ENCODE measurements at places on chromosomes 7 and 10.

GRCh38 chr10:16934461-16934860 is 117.2 kb upstream of the RSU1 start:
- no peak for DNase-seq

DNA sequence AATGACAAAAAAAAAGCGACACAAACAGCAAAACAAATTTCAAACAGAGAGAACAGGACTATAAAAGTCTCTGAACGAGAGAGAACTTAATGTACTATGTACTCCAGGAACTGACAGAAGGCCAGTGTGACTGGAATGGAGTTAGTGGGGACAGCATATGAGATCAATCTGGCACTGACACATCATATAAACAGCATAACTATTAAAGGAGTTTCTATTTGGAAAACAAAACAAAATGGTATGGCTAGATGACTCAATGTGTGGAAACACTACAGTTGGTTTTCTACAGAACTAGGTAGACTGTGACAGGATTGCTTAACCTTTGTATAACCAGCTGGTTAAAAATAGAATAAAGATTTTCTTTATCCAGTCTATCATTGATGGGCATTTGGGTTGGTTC is 232.9 kb upstream of the KAT6B start:
- no peak for DNase-seq

DNA sequence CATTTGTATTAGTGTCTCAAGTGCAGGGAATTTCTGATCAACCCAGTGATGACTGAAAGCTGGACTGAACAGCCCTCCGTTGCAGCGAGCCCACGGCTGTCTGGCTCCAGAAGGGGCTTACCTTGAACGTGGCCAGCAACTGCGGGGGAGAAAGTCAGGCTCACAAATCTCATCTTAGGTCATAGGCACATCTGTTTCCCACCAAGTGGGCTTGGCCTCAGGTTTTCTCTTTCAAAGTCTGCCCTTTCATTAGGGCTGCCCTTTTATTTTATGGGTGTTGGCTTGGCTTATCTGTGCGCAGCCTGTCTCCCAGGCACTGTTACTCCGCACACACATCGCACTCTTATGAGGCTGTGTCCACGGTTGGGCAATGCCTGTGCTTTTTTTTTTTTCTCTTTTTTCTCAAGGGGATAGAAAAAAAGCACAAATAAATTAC is 178.0 kb downstream of the JCAD start:
- DNase-seq: no peak

DNA sequence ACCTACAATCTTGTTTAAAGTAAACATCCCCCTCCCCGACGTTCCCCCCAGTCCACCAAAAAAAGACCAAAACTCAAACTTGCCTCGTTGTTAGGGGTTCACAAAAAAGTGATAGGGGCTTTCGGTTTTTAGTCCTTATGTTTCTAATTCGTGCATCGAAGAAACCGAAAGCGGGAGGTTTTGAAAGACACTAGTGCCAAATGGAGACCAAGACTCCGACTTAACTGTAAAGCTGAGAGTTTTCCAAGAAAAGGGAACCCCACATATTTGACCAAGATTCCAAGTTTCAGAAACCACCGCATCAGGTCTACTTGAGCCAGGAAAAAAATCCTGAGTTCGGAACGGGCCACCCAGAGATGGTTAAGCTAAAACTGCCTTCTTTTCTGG is 534 bp downstream of the PSMA2 start:
- no peak for DNase-seq

GRCh38 chr7:56097700-56098099 is 4.9 kb upstream of the PHKG1 start:
- DNase-seq: no peak

DNA sequence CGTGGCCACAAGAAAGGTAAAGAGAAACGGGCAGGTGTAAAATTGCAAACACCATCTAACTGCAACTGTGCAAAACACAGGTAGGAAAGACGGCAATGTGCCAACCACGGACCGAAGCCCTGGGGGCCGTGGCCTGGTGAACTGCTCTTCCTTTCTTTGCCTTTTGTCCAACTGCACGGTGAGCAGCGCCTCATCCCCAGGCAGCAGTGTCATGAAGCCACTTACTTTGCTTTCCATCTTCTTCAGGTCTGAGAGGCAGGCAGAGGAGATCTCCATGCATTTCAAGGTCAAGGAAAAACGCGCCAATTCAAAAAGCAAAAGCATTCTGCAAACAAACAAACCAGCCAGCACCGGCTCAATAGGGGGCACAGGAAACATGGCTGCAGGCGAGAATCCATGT is 12.9 kb downstream of the CFAP46 start:
- DNase-seq: no peak

- no peak for DNase-seq
Measured at GRCh38 chr7:106140406-106141173, 28.5 kb upstream of the SYPL1 start.

- no peak for DNase-seq
Measured at GRCh38 chr10:91043173-91043910, 122.5 kb upstream of the ANKRD1 start.

DNA sequence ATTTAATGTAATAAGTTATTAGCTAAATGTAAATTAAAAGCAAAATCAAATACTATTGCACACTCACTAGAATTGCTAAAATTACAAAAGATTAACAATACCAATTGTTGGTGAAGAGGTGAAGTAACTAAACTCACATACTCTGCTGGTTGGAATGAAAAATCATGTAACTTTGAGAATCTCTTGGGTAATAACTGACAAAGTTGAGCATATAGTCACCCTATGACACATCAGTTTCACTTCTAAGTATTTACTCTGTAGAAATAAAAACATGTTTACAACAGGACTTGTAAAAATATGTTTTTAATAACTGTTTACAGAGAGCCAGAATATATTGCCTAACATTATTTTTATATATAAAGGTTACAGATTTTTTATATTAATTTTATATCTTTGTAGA is 33.6 kb downstream of the CNTNAP2 start:
- DNase-seq: no peak

GRCh38 chr10:110498982-110499795 is 1.5 kb downstream of the DUSP5 start:
- DNase-seq: no peak

DNA sequence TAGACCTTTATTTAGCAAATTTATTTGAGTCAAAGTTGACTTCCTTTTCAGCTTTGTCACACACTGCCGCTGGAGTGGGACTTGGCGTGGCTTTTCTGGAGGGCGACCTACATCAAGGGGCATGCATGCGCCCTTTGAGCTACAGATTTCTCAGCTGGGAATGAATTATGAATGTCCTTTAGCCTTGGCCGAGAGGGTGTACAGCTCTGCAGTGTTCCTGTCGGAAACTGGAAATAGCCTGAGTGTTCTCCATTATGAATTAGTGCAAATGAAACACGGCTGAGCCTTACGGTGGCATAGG is 79.7 kb downstream of the GLRX3 start:
- no peak for DNase-seq

- no peak for DNase-seq
Measured at GRCh38 chr10:35135861-35136260, 9.2 kb downstream of the CREM start.

DNA sequence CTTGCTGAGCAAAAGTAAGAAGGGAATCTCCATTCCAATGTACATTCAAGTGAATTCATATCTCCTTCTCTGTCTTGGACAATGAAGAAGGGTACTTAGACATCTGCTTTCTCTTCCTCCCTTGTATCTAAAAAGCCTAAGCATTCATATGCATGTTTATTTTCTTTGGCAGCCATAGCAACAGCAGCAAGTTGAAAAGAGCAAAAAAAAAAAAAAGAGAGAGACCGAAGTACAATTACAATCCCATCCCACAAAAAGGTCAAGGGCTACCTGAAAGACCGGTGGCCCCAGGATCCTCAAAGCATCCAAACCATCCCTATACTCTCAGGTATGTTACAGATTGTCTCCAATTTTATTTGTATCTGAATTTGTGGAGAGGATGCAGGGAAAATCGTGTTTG is 4.1 kb downstream of the OR2F1 start:
- no peak for DNase-seq

GRCh38 chr7:80603940-80604339 is 34.5 kb upstream of the CD36 start:
- DNase-seq: no peak

DNA sequence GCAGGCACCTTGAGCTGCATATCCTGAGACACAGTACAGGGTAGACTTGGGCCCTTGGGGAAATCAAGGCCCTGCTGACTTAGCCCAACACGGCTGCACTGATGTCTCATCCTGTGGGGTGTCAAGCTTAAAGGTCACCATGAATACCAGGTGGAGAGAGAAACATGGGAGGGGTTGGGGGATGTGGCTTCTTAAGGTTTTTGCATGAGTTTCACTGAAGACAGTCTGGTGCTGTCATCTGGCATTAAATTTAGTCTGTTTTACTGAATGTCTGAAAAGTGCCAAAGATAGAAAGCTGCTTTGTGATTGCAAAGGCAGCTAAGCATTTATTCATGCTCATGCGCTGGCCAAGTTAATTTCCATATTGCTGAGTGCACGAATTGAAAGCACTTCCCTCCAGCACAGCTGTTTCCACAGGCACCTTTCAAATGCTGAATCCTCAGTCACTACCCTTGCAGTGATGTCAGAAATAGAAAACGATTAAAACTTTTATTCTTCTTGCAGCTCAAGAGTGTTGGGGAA is 102.1 kb downstream of the OSBPL3 start:
- DNase-seq: no peak

DNA sequence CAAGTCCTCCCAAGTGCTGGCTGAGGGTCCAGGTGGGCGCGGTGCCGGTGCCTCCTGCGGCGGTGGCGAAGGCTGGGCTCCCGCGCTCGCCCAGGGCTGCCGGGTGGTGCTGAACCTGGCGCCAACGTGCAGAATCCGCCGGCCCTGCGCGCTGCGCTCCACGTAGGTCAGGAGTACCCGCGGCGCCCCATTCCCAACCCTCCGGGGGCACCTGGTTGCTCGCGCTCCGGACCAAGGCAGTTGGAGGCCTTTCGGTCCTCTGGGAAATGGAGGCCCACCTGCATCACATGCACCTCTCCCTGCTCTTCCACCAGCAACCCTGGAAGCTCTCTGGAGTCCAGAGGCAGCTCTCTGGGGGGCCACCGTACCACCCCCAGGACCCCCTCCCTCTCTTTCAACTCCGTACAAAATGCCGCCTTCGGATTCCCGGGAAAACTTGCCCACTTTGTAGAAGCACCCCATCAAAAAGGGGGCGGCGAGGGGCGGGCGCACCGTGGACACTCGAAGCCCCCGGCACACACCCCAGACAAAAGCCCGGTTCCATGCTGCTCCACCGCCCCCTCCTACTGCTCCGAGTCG is 745 bp downstream of the SLC16A9 start:
- peak; percentile 1 for DNase-seq

DNA sequence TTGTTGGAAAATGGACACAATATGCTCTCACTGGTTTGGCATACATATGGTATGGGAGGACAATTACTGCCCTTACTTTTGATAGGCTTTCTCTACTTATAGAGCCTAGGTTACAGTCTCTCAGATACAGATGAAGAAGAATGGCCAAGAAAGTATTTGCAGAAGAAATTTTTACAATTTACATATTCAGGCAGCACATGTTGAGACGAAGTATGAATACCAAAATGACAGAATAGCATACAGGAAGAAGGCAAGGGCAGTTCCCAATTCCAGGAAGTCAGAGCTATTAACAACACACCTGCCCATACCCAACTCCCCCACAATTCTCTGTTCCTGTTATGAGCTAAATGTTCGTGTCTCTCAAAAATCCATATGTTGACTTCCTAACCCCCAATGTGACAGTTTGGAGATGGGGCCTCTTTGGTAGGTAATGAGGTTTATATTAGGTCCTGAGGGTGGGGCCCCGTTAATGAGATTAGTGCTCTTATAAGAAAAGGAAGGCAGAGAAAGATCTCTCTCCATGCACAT is 67.8 kb downstream of the DOCK4 start:
- DNase-seq: no peak
